IPS DF 19.7 (cell line): ENCODE measurements at places on chromosomes 5 and 9.

GRCh38 chr5:128264564-128265360, 181.2 kb downstream of the SLC12A2 start:
- DNase-seq, result no peak

- no peak for DNase-seq
Observed at GRCh38 chr5:15929611-15930263, 249.9 kb downstream of the MARCHF11 start.

GRCh38 chr5:149397530-149397929, 18.4 kb upstream of the IL17B start:
- no peak for DNase-seq

GRCh38 chr9:5393497-5393896, 44.2 kb downstream of the PLGRKT start:
- no peak for DNase-seq

GRCh38 chr9:84447305-84447704, 106.7 kb upstream of the SLC28A3 start:
- DNase-seq, result no peak

DNA sequence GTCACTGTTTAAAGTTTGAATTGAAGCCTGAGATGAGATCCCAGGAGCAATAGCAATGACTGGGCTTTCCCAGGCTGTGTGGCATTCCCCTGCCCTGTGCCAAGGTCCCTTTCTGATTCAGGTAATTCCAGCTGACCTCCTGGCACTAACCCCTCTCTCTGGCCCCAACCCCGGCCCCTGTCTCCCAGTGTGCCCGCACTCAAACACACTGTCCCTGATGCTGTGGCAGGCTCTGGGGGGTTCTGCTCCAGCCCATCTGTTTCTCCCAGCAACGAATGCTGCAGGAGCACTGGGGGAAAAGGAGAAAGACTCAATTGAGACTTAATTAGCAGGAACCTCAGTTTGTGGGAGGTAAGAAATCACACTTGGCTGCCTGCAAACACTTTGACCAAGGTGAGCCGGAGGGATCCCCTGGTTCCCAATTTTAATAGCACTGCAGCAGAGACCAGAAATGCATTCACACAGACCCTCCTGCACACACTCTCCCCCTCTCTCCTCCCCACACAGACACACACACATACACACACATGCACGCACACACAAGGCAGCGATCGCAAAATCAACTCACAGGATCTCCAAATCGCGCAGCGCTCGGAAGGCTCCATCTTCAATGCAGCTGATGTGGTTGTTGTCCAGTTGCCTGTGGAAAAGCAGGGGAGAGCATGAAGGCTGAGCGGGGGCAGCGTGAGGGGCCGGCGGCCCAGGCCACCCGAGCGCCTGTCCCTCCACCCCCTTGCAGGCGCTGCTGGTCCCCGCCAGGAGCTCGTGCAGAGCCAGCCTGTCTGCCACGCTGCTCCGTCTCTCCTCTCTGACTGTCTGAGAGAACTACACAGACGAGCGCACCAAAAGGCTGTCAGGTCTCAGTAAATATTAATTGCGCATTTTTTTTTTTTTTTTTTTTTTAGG, 265.1 kb upstream of the PANK3 start:
- no peak for DNase-seq

GRCh38 chr5:39652036-39652435, 227.3 kb upstream of the DAB2 start:
- DNase-seq, result no peak

DNA sequence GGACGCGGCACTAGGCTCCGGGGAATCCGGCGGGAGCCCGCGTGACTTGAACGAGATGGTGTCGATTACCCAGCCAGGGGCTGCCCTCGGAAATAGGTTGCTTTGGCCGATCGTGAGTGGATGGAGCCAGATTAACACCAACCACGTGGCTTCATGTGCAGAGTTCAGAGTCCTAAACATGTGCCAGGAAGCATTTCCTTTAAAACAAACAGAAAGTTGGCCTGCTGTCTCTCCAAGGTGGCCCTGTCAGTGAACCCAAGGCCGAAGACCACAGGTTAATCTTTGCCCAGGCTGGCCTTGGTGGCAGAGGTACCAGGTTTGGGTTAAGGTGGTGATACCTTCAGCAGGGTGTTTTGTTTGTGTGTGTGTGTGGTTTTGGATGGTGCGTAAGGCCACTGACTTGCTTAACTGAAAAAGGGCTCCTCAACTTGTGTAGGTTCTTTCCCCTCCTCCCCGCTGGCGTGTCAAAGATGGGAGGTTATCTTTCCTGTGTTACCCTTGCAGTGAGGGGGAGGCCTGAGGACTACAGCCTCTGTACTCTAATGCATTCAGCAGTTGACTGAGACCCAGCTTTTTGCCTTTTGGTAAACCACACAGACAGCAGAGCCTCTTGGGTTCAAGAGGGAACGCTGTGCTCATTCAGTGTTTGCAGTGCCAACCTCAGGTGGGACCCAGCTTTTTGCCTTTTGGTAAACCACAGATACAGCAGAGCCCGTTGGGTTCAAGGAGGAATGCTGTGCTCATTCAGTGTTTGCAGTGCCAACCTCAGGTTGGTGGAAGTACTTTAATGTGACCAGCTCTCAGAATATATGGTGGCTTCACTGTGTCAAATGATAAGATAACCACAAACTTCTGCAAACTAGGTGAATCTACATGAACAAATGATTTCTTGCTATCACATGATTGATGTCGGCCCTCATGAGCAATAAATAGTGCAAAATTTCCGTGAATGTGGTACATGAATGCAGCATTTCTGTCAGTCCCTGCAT, 1.4 kb downstream of the IQGAP2 start:
- no peak for DNase-seq

- DNase-seq, result no peak
Observed at GRCh38 chr5:98308960-98309359, 464.5 kb upstream of the RGMB start.

- DNase-seq, result no peak
Observed at GRCh38 chr9:134100040-134100439, 32.2 kb upstream of the BRD3 start.

DNA sequence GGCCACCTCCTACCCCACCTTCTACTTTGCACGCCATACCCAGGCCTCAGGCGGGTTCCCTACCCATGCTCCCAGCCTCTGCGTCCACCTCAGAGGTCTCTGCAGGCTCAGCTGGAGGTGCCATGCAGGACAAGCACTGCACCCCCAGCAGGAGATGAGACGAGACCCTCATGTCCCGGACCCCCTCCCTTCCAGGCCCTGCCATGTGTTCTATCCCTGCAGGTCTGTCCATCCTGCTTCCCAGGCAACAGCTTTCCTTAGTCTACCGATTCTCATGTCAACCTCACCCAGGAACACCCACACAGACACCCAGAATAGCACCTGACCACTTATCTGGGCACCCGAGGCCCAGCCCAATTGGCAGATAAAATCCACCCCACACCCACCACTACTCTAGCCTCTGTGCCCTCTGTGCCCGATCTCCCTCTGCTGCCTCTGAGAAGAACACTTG, 52.1 kb downstream of the SEMA4D start:
- DNase-seq, result no peak

- DNase-seq, result no peak
Observed at GRCh38 chr5:137051161-137051560, 448.0 kb downstream of the SPOCK1 start.

DNA sequence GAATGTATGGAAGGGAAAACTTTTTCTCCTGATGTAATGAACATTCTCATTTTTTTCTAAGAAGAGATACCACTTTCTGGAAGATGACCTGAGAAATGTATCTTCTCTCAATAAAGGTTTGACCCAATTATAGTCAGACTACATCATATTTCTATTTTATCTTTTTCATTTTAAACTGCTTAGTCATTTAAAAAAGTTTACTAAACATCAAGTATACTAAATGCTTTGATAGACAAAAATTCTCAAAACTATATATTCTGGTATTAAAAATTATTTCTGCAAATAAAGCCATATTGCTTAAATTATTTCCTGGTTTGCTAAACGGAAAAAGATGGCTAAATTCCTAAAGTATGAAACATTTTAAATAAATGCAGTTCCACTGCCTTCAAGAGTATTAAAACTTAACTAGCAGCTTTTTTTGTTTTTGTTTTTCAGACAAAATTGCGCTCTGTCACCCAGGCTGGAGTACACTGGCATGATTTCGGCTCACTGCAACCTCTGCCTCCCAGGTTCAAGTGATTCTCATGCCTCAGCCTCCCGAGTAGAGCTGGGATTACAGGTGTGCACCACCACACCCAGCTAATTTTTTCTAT, 37.1 kb downstream of the FBXW11 start:
- DNase-seq, result no peak

GRCh38 chr5:89047571-89047970, 164.6 kb upstream of the MEF2C start:
- no peak for DNase-seq

DNA sequence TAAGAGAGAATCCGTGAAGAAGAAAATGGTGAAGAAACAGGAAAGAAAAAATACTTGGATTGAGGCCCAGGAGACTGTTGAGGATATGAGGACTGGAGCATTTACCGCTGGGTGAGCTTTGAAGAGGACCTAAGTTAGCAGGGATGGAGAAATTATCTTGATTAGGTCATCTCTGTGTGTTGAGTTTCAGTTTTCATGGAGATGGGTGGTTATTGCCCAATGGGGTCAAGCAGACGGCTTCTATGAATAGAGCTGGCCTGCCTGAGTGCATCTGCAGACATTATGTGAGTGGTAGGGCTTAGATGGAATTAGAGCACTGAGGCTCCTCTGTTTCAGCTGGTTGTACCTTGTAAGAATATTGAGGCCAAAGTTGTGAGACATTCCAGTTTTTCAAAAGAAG, 245.4 kb upstream of the FBXL7 start:
- DNase-seq, result no peak

DNA sequence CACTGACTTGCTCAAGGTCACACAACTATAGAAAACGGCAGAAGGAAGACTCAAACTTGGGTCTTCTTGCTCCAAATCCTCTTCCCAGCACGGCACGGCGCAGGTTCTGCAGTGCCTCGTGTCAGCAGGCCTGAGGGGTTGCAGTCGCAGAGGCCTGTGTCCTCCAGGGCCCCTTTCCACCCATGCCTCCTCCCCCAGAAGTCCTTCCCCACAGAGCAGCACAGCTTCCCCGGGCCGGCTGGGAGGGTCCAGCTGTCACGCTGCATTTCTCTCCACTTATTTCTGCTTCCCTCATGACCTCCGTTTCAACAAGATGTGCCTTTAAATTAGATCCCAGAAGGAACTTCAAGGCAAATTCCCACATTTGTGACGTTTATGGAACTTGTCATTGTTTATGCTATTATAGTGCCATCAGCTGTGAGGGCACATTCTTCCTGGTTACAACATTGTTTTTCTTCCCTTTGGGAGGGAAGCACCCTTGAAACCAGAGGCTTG, 148.4 kb downstream of the C5orf15 start:
- no peak for DNase-seq

- no peak for DNase-seq
Observed at GRCh38 chr9:89473762-89474469, 24.0 kb downstream of the SEMA4D start.

GRCh38 chr5:168765551-168766425, 186.6 kb upstream of the PANK3 start:
- no peak for DNase-seq

GRCh38 chr5:43210570-43210969, 18.5 kb downstream of the NIM1K start:
- no peak for DNase-seq

DNA sequence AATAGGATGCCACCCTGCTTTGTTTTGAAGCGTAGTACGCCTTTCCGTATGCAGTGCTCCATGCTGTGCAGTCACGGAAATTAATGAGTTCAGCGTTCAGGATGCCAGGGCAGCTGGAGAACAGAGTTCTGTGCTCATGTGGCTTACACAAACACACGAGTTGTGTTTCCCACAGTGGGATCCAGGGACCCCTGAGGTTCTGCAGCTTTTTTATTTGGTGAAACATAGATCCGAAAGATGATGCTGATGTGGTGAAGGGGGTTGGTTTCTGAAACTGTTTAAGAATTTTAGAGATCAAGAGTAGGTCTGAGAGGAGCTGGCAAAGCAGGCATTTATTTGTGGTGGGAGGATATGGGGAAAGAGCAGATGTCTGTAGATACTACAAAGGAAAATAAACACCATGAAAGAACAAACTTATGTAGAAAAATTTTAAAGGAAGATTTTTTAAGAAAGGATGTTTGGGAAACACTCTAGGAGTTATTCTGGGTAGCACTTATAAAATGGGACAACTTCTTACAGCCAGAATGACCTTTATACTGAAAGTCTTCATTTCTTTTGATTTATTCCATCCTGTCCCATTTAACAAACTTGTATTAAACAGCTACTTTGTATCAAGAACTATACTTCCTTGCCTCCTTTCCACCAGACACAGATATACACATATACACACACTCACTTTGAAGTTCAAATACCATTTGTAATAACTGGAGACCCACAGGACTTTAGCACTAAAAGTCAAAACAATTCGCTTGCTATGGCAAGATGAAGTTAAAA, 52.7 kb downstream of the ITGA1 start:
- DNase-seq, result no peak

GRCh38 chr9:105204416-105204815, 40.0 kb upstream of the SLC44A1 start:
- no peak for DNase-seq

DNA sequence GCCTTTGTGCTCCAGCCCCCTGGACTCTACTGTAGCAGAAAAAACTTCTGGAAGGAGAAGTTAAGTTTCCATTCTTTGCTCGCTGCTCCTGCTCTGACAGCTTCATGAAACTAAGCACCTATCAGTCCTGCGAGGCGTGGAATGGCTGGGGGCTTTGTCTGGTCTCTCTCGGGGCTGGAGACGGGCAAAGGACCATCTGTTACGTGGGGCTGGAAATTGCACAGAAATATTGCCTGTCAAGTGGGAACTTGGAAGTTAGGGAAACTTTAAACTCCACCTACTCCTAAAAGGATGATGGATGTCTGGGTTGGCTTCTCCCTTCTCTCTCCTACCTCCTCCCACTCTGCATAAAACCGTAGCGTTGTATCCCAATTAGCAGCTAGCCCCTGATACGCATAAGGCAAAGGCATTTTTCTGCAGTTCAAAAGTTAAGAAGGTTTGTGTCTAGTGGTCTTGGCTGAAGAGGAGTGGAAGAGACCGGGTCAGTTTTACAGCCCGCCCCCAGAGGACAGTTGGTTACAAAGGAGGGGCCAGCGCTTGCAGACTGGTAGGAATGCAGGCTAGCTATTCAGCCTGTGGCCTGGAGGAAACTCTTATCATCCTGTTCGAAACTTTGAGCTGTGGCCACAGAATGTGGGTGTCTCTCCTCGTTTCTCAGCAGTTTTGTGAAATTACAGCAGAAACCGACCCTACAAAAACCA, 1.3 kb downstream of the FBXL7 start:
- no peak for DNase-seq

DNA sequence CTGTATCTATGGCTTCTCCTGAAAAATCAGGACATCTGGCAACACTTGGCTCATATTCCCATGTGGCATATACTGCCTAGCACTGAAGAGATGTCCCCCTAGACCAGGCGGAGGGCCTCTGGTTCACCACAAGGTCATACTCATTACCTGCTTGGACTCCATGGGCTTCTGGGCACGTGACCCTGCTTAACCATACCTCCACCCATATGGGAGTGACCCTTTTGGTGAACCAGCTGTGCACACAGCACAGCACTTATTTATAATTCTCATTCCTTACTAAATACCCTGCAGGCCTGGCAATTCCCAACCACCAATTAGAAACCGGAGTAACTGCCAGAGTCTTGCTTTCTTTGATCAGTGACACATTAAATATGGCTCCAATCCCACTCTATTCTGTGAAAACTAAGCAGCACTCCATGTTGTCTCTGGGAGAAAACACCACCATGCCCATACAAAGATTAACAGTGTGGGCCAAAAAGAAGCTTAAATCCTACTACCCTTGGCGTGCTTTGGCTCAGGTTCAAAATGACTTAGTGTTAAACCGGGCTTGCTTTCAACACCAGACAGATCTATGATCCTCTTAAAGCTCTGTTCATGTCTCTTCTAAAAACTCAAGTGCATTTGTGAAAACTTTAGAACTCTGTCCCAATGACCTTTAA, 57.7 kb downstream of the MTMR12 start:
- no peak for DNase-seq

GRCh38 chr5:178994580-178995340, at the start of gene GRM6:
GRM6 (minus strand) TSS chr5:178995320; CDS start chr5:178994944, 376 bp downstream.
- no peak for DNase-seq
